ENCODE measurements at places on chromosomes 2 and 18.

DNA sequence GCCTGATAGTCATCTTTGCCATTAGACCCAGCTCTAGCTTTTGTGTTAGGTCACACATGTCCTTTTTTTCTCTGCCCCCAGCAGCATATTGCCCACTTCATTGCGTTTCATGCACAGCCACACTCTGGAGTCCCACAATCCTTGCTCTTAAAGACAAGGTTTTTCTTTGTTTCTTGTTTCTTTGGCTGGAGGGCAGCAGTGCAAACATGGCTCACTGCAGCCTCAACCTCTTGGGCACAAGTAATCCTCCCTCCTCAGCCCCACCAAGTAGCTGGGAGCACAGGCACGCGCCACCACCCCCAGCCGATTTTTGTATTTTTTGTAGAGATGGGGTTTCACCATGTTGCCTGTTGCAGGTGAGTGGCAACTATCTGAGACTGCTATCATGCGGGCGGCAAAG is 16.9 kb upstream of the PAPOLG start:
- no peak overlapping the region for H3K4me3 ChIP-seq
- DNase-seq = no peak
- H3K36me3 ChIP-seq = no peaks in the 10 kb centered on the region
- H3K27me3 ChIP-seq = no peaks in the 10 kb centered on the region
- H3K4me1 ChIP-seq = peaks cover 11% of the 10 kb centered on the region
- no peak overlapping the region for H3K27ac ChIP-seq

GRCh38 chr2:213306316-213306942 is 22.2 kb downstream of the SPAG16 start:
- H3K4me3 ChIP-seq = no peak overlapping the region
- no peaks in the 10 kb centered on the region for H3K4me1 ChIP-seq
- no peaks in the 10 kb centered on the region for H3K36me3 ChIP-seq
- H3K27me3 ChIP-seq = no peaks in the 10 kb centered on the region

DNA sequence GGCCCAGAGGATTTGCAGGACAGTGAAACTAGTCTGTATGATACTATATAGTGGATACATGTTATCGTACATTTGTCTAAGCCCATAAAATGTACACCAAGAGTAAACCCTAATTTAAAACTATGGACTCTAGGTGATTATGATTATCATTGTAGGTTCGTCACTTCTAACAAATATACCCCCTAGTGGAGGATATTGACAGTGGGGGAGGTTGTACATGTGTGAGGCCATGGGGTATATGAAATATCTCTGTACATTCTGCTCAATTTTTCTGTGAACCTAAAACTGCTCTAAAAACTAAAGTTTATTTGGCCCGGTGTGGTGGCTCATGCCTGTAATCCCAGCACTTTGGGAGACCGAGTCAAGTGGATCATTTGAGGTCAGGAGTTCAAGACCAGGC is 81.2 kb upstream of the CAB39 start:
- H3K27ac ChIP-seq = no peak overlapping the region
- no peak overlapping the region for H3K4me3 ChIP-seq
- DNase-seq = no peak
- peaks cover 10% of the 10 kb centered on the region for H3K4me1 ChIP-seq
- no peaks in the 10 kb centered on the region for H3K27me3 ChIP-seq
- H3K36me3 ChIP-seq = no peaks in the 10 kb centered on the region

- H3K4me3 ChIP-seq = no peak overlapping the region
- H3K27ac ChIP-seq = no peak overlapping the region
- H3K36me3 ChIP-seq = no peaks in the 10 kb centered on the region
- H3K27me3 ChIP-seq = no peaks in the 10 kb centered on the region
- no peaks in the 10 kb centered on the region for H3K4me1 ChIP-seq
Measured at GRCh38 chr18:39167990-39168389, 1602.4 kb upstream of the CELF4 start.

- no peaks in the 10 kb centered on the region for H3K4me1 ChIP-seq
- H3K4me3 ChIP-seq = no peak overlapping the region
- DNase-seq = no peak
- no peaks in the 10 kb centered on the region for H3K27me3 ChIP-seq
Measured at GRCh38 chr2:212975333-212975732, 176.1 kb downstream of the IKZF2 start.

DNA sequence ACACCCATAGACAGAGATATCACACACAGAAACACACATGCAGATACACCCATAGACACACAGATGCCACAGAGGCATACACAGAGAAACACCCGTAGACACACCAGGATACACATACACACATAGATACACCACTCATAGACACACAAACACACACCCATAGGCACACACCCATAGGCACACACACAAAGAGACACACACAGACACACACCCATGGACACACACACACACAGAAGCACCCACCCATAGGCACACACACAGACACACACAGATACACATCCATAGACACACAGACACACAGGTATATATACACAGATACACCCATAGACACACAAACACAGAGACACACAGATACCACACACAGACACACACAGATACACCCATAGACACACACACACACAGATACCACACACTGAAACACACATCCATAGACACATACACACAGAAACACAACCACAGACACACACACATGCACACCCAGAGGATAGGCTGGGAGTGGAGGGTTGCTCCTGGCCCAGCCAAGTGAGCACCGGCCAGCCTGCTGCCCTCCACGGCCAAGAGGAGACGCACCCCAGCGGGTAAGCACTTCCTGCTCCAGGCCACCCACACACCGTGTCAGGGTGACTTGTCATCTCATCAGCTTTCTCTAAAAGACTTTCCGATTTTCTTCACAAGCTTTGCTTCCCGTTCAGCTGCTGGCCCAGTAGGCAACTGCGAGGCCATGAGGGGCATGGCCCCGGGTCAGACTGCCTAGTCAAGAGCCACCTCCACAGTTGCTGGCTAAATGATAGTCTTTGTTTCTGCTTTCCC is 14.1 kb upstream of the CNNM3 start:
- DNase-seq = no peak
- H3K4me3 ChIP-seq = no peak overlapping the region
- peaks cover 7% of the 10 kb centered on the region for H3K4me1 ChIP-seq
- no peaks in the 10 kb centered on the region for H3K27me3 ChIP-seq

GRCh38 chr2:141554810-141555209 is 576.0 kb downstream of the LRP1B start:
- no peak for DNase-seq
- no peaks in the 10 kb centered on the region for H3K4me1 ChIP-seq
- H3K4me3 ChIP-seq = no peak overlapping the region
- H3K27me3 ChIP-seq = no peaks in the 10 kb centered on the region
- no peak overlapping the region for H3K27ac ChIP-seq
- no peaks in the 10 kb centered on the region for H3K36me3 ChIP-seq

- H3K4me3 ChIP-seq = no peak overlapping the region
- no peak overlapping the region for H3K27ac ChIP-seq
- no peaks in the 10 kb centered on the region for H3K27me3 ChIP-seq
- no peak for DNase-seq
Measured at GRCh38 chr2:172639823-172640222, 83.9 kb downstream of the PDK1 start.

Measured in upper lobe of left lung (tissue), 6 donors.